ENCODE measurements at places on chromosomes 4 and X.

DNA sequence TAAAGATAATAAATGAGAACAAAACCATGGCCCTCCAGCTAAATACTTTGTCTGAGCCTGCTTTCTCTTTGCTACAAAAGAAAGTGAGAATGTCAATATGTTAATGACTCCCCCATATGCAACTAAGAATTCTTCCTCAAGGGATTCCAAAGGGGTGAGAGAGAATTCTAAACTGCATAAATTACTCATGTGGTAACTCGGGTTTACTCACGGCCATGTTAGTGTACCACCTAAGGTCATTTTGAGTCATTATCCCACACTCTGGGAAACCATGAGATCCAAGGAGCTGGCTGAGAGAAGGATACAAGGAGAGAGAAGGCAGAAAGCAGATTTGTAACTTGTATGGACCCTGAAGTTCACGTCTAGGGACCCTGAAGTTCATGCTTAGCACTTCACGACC, 190.3 kb downstream of the DHX15 start:
- no peak for DNase-seq

DNA sequence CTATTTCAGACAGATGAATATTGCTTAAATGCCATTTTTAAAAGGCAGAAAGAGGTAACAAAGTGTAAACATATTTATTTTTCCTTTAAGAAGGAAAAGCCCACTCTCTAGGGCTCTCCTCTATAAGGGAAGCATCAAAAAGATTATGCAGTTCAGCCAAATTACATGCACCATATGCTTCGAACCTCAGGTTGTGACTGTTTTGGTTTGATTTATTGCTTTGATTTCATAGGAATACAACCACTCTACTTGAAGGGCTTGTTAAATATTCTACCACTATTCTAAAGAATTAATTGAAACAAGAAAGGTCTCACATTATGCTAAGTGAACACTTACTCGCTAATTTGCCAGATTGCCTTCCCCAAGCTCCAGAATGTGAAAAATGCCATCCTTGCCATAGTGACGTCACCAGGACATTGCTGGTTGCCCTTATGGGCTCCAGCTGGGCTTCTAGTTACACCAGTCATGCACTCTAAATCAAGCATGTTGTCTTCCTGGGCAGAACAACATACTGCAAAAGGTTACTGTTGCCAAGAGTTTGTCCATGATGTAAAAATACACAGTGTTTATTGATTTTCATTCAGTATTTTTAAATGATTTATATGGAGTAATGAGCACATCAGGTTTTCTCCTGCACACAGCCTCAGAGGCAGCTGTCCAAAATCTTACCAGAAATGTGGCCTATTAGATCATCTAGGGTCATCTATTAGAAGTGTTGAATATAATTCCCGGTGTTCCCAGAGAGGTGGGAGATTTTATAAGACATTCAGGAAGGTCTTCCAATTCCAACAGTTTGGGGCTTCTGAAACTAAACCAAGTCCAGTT, 164.4 kb upstream of the RAPGEF2 start:
- DNase-seq, result no peak

GRCh38 chr4:83012200-83012686, 1.6 kb upstream of the LIN54 start:
- peak; percentile 2 for DNase-seq

DNA sequence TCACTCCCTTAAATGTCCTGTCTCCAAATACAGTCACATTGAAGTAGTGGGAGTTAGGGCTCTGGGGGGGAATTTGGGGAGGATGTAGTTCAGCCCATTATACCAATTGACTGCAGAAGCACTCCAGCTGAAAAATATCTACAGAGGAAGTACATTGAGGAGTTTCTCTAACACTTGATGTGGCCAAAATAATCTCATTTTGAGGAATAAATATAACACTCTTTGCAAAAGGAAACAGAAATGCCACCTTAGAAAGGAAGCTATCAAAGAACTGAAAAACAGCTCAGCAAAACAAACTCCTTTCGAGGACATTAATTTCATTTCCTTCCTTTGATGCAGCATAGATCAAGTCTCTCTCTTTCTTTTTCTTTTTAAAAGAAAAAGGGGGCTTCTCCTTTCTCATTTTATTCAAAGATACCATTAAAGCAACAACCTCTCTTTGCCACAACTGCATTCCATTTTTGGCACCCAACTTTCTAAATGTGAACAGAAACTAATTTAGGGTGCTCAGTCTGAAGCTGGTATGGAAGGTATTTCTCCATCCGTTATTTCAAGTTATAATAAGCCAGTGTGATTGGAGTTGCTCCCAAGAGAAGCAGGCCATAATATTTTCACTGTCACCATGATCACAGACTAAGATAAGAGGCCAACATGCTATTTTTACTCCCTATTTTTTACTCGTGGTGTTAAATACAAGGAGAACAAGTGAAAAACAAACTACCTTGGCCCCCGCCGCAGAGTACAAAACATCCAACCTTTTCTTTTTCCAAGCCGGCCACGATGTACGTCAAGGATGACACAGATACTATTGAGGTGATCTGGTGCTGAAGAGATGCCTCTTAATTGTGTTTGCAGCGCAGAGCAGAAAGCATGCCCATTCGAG, 230.4 kb upstream of the GATB start:
- DNase-seq, result no peak

- no peak for DNase-seq
Measured at GRCh38 chr4:187304133-187304532, 580.5 kb upstream of the FAT1 start.

- no peak for DNase-seq
Measured at GRCh38 chrX:2410279-2411020, 90.3 kb downstream of the DHRSX start.

DNA sequence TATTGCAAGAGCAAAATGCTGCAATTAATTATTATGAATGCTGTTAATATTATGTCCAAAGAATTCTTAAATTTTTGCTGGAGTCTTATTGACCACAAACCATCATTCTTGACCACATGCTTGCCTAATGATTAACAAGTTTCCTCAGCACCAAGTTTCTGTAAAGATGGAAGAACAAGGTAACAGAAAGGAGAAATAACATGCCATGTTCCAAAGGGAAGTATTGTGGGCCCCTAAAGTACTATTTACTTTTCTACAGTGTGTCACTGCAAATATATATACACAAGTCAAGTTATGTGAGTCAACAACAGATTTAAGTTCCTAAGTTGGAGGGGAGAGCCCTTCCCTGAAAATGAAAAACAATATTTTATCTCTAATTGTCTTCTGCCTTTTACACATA, 20.6 kb downstream of the FAM47E start:
- DNase-seq, result no peak

- no peak for DNase-seq
Measured at GRCh38 chrX:71541210-71542022, 8.5 kb downstream of the OGT start.

DNA sequence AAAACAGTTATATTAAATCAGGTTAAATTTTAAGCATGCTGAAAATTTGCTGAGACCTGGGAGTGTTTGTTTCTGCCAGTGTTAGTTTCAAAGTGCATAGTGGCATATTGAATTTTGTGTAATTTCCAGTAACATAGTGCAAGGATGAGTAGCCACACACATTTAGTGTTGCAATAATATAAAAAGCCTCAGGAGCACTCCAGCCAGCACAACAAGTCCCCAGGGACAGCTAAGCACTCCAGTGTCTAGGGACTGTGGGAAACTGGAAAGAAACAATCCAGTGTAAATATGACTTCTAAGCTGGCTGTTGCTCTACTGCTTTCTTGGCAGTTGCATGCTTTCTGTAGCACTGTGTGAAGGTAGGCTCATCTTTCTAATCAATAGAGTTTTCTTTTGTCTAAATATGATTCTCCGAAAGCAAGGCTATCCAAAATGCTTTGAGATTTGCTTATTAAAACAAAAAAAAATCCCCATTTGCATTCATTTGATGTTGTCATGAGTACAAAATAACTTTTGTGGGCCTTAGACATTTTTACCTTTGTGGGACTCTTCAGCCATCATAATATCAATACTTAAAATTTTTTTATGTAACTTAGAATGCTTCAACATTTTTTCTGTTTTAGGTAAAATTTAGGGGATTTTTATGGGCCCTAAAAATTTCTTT, 24.2 kb upstream of the CXCL2 start:
- DNase-seq, result no peak

- DNase-seq, result no peak
Measured at GRCh38 chrX:139823806-139824205, 109.0 kb downstream of the ATP11C start.

GRCh38 chrX:44873415-44874276, 658 bp downstream of the KDM6A start:
- peak; percentile 23 for DNase-seq

DNA sequence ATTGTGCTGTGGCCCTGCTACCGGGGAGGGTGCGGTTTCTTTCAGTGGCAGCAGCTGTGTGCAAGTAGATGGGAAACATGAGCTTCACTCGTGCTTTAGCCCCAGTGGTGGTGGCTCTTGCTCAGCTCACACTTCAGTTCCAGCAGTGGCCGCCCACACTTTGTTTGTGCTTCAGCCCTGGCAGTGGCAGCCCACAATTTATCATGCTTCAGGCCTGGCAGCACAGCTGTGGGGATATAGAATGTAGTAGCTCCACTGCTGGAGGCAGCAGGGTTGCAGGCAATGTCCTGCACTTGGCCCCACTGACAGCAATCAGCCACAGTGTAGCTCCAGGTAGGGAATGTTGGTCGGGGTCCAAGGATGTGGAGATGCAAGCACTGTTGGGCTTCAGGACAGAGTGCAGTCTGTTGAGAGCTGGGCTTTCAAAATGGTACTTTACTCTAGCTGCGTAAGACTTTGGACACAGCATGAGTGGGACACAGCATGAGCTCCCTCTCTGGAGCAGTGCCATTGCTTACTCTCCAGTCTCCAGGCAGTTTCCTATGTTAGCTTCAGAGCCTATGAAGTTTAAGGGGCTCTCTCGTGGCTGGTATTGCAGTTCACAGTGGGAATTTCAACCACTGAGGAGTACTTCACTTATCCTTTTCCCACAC, 413.1 kb downstream of the PDGFC start:
- DNase-seq, result no peak

Measured in activated CD8-positive, alpha-beta memory T cell treated with anti-CD3 and anti-CD28 coated beads for 1 hour (primary cell).